Left ventricle myocardium inferior (tissue), 1 donor: ENCODE measurements at places on chromosomes 1 and 21.

- peak; percentile 79 for DNase-seq
These were observed 52.0 kb downstream of the SLC9A1 start for GRCh38 chr1:27102707-27103468.

DNA sequence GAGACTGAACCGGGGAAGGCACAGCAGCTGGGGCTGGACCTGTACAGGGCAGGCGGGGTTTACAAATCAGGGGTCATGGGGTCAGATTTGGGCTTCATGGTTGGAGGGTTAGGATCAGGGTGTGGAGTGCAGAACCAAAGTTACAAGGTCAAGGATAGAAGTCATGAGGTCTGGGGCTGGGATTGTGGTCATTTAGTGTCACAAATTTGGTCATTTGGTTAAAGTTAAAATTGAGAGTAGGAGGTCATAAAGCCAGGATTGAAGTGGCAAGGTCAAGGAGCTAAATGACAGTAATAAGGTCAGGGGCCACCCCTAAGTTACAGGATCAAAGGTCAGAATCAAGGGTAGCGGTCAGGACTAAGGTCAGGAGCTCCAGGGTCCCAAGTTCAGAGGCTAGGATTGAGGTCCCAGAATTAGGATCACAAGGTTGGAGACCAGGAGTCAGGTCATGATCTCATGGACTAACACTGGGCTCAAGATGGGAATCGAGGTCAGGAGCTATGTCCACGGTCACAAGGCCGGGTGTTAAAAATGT lies 20.4 kb downstream of the SERINC2 start:
- DNase-seq = no peak

DNA sequence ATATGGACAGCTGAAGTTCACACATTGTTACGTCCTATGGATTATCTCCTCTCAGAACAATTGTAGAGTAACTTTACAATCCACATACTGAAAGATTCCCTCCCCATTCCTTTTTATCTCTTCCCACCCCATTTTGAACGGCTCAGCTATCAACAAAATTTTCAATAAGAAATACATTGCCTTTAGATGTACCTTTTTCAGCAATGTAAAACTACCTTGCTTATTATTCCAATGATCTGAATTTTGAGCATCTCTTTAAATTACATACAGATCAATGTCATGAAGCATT lies 503.7 kb downstream of the SMYD3 start:
- no peak for DNase-seq

DNA sequence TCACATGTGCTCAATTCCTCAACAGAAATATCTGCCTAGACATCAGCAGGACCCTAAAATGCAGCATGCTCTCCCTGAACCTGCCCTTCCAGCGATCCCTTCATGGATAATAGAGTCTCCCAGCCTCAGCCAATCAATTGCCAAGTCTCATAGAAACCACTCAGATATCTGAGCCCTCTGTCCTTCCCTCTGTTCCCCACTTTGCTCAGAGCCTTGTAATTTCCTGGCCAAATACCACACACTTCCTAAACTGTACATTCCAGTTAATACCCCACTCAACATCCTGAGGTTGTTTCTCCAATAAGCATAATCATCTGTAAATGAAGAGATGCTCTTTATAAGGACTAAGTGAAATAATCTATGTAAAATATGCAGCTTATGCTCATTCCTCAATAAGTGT lies 59.3 kb upstream of the PTGFRN start:
- no peak for DNase-seq

- no peak for DNase-seq
These were observed 51.2 kb downstream of the TNFRSF8 start for GRCh38 chr1:12114340-12114683.
